ENCODE measurements at places on chromosomes 6 and 20.

GRCh38 chr6:45618259-45618658 lies 240.5 kb upstream of the SUPT3H start:
- no peak for DNase-seq

DNA sequence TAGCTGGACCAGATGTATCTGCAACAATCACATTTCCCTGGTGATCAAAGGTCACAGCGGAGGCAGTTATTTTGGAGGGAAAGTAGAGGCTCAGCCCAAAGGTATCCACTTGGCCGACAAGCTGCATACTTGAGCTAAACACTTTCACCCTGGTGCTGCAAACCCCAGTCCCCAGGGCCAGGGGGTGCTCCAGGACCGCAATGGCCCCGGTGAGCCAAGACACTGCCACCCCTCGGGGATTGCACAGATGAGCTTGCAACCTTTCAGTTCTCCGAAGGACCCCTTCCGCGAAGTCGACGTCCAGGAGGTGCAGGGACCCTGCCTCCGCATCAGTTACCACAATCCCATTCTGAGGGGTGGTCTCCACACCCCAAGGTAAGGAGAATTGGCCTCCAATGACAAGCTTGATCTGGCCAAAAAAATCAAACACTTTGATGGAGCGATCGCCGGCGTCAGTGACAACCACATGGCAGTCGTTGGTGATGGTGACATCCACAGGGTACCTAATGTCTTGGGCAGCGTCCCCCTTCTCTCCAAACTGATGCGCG lies 823 bp downstream of the NHLRC1 start:
- DNase-seq: no peak

- no peak for DNase-seq
These were observed at the start of gene PXDC1 for GRCh38 chr6:3751077-3751729. Gene PXDC1 (minus strand): TSS chr6:3751713. CDS start chr6:3751531, 182 bp downstream.

GRCh38 chr20:14997791-14998190 lies 660.4 kb upstream of the FLRT3 start:
- DNase-seq: peak; percentile 73

DNA sequence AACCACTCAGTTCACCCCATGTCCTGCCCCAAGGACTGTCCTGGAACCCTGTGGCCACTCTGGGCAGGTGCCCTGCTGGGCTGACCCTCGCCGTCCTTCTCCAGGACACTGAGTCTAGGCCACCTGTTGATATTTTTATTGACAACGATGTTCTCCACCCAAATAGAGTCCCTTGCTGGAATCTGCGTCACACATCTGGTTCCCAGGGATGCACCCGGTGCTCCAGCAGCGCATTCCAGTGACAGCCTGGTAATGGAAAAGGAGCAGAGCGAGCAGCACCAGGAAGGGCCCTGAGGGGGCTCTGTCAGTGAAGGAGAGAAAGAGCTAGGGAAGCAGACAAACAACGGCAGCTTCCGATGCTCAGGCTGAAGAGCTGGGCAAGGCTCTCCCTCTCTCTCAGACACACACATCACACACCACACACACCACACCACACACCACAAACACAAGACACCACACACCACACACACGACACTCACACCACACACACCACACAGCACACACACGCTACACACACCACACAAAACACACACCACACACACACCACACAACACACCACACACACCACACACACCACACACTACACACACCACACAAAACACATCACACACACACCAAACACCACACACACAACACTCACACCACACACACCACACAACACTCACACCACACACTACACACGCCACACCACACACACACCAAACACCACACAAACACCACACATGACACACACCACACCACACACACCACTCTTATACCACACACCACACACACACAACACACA lies 117.9 kb upstream of the THBS2 start:
- DNase-seq: peak; percentile 46
